ENCODE measurements at places on chromosomes 7 and 10. TPM values are rescaled to one million over a fixed set of nuclear protein-coding genes. Genes with fewer than 3 reads are reported as not detected.

Gene NYAP1
- 0.08 TPM for total RNA-seq

Gene CYTH3
- 33.5 TPM for total RNA-seq

Gene BPGM
- 8.2 TPM for total RNA-seq

Gene OR2A1
- total RNA-seq = not detected

Gene NPFFR1
- not detected for total RNA-seq

Gene OIT3
- not detected for total RNA-seq

Gene GRM8
- total RNA-seq = 1.1 TPM

Gene DGKB
- total RNA-seq = 0.32 TPM

Gene RBP3
- not detected for total RNA-seq

Gene ZKSCAN1
- 23.1 TPM for total RNA-seq

Gene TMEM184A
- 1.6 TPM for total RNA-seq

Gene PON1
- not detected for total RNA-seq

Gene ACTA2
- total RNA-seq = 6.1 TPM

Gene GNAI1
- total RNA-seq = 11.2 TPM

Gene ADAMTS14
- 0.08 TPM for total RNA-seq

Gene MYL7
- not detected for total RNA-seq

Gene MYOF
- total RNA-seq = 142 TPM

Gene PHYHIPL
- total RNA-seq = not detected

Gene TAS2R39
- not detected for total RNA-seq

Gene ARHGEF35
- total RNA-seq = not detected

Gene AGBL3
- total RNA-seq = 0.41 TPM

All from A375 (cell line).